ENCODE measurements at places on chromosomes 1 and 21.

GRCh38 chr1:2279210-2279639 is 51.1 kb downstream of the SKI start:
- DNase-seq = no peak

DNA sequence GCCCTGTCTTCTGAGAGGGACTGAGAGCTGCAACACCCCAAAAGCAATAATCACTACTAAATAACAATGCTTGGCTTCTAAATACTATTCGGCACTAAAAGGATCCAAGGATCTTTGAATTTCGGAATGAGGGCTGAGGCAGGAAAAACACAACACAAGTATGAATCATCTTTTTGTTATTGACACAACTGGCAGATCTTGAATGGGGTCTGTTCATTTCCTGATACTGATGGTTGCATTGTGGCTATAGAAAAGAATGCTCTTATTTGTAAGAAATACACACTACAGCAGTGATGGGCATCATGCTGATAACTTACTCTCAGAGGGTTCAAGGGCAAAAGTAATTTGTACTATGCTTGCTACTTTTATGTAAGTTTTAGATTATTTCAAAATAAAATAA is 149.2 kb upstream of the PLD5 start:
- DNase-seq = no peak

- DNase-seq = no peak
Measured at GRCh38 chr1:37892151-37893047, 33.0 kb upstream of the MTF1 start.

DNA sequence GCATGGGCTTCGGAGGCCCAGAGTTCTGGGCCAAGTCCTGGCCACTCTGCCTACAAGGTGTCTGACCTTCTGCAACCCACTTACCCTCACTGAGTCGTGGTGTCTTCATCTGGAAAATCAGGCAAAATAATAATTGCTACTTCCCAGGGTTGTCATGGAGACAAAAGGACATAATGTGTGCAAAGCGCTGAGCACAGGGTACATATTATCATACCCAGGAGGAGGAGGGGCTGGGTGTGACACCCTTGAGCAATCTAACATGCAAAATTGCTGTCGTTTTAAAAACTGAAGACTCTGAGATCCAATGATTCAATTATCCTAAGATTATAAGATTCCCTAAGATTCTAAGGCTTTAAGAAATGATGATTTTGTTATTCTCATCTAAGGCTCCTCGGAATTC is 459.5 kb downstream of the PTPRU start:
- DNase-seq = no peak

GRCh38 chr21:37783016-37783415 is 133.2 kb downstream of the KCNJ6 start:
- no peak for DNase-seq

DNA sequence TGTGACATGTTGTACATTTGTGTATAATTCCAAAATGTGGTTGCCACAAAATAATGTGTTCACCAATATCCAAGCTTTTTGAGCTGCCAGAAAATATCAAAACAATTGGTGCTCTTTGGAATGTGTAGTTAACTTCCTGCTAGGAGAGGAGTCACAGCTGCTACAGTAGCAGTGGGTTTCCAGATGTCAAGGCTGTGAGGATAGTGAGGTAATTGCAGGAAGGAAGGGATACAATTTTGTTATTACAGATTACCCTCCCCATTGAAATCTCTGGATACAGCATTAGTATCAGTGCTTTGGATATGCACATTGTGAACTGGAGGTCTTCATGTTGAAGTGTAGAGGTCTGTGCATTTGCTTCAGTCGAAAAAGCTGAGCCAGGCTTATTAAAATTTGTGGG is 253.2 kb downstream of the PTPRC start:
- no peak for DNase-seq

DNA sequence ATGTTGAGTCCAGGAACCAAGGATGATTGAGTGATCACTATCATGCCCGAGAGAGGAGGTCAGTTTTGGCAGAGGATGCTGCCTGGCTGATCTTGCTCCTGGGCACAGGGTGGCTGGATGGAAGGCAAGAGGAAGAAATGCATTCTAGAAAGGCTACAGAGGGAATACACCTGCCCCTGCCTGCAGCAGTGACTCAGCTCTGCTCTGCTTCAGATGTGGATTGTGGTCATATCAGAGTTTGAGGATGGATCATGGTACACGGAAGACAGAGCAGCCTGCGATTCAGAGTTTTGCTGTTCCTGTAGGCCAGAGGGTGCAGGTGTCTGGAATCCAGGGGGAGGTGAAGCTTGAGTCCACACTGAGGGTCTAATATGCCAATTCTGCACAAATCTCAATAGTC is 37.2 kb downstream of the PCP4 start:
- no peak for DNase-seq

DNA sequence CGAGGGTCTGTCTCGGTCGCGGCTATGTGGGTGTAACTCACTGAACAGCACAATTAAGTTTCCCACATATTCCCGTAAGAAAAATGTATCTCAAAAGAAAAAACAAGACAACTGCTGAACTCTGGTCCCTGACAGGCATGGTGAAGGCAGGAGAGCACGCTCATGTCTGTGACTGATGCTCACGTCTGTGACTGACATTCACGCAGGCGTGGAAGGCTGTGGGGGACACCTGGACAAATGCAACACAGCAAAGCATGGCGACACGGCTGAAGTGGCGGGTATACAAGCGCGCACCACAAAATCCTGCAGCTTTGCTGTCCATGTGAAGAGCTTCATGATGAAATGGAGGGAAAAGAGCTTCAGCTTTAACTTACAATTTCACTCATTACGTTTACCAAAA is 6.0 kb downstream of the PTTG1IP start:
- DNase-seq = no peak
